ENCODE measurements at places on chromosomes 1 and 21.
A peak's percentile ranks its signal among the peaks of the same experiment; 100 is the strongest.

DNA sequence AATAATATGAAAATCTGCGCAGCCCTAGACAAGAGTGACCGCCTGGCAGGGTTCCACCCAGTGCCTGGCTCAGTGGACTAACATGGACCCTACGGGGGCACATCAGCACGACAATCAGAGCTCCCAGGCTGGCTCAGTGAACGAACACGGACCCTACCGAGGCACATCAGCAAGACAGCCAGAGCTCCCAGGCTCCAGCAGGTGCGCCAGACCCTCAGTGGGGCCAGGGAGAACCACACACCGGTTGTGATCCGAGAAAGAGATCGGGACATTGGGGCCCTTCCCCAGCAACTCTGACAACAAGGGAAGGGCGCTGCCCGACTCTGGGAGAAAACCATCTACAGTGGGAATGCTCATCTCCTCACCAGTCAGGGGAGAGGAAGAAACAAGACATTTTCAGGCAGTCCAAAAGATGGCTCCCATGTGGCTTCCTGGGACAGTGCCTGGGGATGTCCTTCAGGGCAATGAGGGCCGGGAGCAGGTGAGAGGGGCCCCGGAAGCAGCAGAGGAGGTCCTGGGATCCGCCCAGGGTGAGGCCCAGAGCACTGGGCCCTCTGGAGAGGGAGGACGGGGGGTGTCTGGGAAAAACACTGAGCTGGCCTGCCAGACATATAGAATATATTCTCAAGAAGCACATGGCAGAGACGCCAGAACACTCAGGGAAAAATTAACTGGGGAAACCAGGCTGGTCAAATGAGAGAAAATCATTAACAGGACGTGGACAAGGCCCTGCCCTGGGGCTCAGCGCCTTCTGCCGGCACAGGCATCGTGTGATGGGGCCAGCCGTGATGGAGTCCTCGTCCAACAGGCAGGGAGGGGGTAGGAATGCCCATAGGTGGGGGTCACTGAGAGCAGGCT is 4.8 kb downstream of the ARHGEF16 start:
- no peak for DNase-seq

DNA sequence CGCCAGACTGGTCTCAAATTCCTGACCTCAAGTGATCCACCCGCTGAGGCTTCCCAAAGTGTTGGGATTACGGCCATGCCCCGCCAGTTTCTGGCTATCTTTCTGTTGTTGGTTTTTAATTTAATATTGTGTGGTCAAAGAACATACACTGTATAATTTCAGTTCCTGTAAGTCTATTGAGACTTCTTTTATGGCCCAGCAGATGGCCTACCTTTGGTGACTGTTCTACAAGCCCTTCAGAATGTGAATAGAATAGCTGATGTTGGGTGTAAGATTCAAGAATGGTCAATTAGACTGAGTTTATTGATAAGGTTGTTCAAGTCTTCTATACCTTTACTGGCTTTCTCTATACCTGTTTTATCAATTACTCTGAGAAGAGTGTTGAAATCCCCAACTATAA is 10.7 kb downstream of the HES2 start:
- no peak for DNase-seq

DNA sequence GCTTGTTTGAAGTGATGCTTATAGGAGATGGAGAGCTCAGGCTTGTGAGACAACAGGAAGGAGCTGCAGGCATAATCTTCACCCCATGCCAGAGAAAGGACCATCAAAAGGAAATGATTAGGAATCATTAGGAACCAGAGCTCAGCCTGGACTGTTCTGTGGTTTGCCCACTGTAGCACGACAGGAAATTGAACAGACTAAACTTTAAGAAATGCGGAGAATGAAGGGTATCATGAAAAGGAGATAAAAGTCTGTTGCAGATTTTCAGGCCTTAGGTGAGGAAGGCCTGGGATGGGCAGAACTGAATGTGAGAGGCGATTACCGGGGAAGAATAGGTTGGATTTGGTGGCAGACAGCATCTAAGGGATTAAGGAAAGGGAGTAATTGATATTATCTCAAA is 292.0 kb upstream of the PLXNA2 start:
- DNase-seq, result no peak

- no peak for DNase-seq
Observed at GRCh38 chr1:234923626-234924025, 205.0 kb downstream of the TOMM20 start.

DNA sequence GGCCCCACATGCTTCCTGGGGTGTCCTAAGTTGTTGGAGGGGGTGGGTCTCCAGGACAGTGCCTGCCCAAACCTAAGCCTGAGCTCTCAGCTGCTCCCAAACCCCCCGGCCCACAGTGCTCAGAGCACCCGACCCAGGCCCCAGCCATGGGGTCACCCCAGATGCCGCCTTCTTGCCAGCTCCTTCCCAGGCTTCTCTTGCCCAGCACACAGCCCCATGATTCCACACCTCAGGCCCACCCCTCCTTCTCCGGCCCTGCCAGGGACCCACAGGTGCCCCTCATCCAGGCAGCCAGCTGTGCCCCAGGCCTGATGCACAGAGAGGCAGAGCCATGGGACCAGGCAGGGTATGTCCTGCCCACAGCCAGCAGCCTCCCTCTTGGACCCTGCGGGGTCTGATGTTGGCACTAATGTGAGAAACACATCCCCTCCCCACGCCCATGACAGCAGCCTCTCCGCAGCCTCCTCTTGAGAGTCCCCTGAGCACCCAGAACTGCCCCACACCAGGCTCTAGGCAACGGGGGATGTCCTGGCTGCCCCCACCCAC is 4.9 kb downstream of the WNT9A start:
- no peak for DNase-seq

DNA sequence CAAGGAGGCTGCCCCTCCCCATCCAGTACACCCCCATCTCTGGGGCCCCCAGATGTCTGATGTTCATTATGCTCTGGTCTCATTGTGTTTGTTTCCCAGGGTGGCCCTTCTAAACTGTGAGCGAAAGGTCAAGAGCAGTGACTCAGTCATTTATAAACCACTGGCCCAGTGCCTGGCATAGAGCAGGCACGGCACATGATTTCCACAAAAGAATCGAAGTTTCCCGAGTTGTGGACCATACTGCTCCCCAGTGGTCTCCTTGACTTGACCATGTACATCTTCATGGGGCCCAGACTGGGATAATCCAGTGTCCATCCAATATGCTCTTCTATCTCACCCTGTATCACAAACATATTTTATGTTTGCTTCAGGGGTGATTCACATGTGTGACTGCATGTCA is 153.3 kb downstream of the NR5A2 start:
- peak; percentile 14 for DNase-seq

GRCh38 chr1:14735841-14736240 is 137.4 kb downstream of the KAZN start:
- no peak for DNase-seq

GRCh38 chr1:246497331-246497915 is 9.7 kb downstream of the SMYD3 start:
- DNase-seq, result no peak

- DNase-seq, result no peak
Observed at GRCh38 chr1:227747382-227747781, 12.1 kb downstream of the SNAP47 start.

DNA sequence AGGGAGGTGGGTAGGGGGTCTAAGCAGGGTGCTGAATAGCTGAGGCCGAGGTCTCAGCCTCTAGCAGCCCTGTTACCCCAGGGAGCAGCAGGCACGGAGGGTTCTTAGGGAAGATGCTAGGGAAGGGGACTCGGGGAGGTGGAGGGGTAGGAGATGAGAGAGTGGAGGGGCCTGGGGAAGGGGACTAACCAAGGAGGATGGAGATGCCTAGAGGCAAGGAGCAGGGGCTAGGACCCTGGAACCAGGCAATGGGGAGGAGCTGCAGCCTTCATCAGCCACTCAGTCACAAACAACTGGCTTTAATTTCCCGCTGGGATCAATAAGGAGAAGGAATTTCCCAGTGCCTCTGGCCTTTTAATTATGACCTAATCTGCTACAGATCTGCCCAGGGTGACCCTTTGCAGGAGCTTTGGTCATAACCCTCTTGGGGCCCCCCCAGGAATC is 2.9 kb upstream of the CRABP2 start:
- no peak for DNase-seq

- DNase-seq, result no peak
Observed at GRCh38 chr1:68808351-68808750, 311.5 kb upstream of the DEPDC1 start.

GRCh38 chr21:45373991-45374816 is 30.8 kb upstream of the COL18A1 start:
- no peak for DNase-seq

DNA sequence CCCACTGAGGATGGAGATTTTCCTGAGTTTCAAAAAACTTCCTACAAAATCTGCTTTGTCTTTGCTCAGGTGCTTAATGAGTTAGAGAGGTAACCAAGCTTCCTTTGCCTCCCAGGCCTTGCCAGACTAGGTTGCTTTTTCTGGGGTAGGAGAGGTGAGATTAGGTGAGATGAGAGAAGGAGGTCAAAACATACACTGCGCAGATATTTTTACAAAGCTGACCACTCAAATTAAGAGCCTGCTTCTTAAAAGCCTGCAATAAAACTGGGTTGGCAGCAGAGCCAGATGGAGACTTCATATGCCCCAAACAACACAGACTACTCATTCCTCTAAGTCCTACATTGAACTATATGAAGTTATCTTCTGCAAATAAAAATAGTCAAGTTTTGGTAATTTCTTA is 352.5 kb downstream of the NUF2 start:
- DNase-seq, result no peak

- DNase-seq, result no peak
Observed at GRCh38 chr1:111450185-111450584, 921 bp downstream of the ATP5PB start.

- DNase-seq, result no peak
Observed at GRCh38 chr21:26513212-26513611, 59.9 kb downstream of the CYYR1 start.

GRCh38 chr1:46607345-46608130 is 3.5 kb upstream of the MKNK1 start:
- no peak for DNase-seq

- DNase-seq, result no peak
Observed at GRCh38 chr1:23816906-23817305, 8.3 kb downstream of the HMGCL start.

- DNase-seq, result no peak
Observed at GRCh38 chr1:36964830-36965229, 69.5 kb downstream of the GRIK3 start.

- no peak for DNase-seq
Observed at GRCh38 chr1:217322834-217323233, 308.1 kb downstream of the GPATCH2 start.

GRCh38 chr1:229027622-229028182 is 243.2 kb upstream of the RAB4A start:
- DNase-seq, result no peak

DNA sequence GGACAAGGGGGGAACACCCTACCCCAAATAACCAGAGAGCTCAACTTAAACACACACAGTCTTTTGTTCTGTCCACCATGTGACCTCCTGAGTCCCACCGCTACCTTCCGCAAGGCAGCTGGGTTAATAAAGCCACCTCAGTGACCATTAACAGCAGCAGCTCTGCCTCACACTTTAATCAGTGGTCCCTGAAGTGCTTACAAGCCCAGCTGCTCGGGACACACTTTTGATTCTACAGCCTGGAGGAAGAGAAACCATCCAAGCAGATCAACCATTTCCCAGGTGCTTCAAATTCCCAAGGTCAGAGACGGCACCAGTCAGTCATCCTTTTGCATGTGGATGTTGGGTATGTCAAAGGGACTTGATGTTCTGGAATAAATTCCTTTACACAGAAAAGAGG is 70.1 kb downstream of the KCNJ15 start:
- DNase-seq, result no peak

GRCh38 chr1:29835874-29836273 is 599.6 kb downstream of the PTPRU start:
- no peak for DNase-seq

DNA sequence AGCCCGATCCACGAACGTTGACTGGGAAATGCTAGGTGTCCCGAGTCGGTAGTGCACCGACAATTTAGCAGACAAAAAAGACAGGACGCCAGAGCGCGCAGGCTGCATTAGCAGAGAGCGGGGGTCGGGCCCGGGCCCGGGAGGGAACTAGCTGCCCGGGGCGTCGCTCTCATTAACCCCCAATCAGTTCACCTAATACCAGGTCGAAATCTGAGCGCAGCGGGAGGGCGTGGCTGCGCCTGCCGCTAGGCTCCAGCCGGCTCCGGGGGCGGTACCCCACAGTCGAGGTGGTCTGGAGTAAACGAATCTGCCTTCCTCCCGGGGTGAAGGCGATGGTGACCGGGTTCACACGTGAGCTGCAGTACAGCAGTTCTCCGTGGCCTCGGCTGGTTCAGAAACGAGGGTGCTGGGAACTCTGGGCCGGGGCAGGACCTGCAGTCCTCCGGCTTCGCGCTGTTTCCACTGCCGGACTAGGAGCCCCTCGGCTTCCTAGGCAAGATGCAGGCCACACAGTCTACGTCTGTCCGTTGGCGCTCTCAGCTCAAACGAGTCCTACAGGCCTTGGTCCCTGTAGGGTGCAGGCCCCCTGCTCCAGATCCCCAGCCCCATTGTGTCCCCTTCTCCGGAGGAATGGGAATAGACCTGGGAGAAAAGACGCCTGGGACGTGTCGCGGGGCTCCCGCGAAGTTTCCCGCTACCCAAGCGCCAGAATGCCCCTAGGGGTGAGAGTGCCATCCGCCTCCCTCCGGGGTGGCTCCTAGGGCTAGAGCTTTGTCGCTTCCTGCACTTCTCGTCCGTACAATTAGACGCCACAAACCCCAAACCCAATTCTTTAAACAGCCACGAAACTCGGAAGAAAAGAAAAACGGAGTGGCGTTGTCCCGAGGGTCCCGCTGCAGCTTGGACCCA is 2.0 kb downstream of the GFI1 start:
- DNase-seq, result no peak

- no peak for DNase-seq
Observed at GRCh38 chr1:182126272-182126800, 64.8 kb upstream of the ZNF648 start.

DNA sequence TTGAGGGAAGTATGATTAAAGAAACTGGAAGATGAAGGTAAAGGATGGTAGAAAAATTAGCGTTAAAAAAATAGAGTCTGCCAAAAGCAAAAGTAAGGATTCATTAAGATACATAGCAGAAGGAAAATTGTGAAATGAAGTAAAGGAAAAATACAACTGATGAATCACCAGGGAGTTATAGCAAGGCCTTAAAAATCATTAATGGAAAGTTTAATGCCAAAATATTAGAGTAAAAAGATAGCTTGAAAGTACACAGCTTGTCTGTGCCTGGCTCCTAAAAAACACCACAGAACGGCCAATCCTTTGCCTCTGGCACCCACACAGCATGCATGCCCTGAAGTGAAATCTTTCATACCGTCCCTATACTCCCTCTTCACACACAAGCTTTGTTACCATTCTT is 66.9 kb upstream of the APOBEC4 start:
- no peak for DNase-seq

GRCh38 chr1:101175466-101175865 is 61.4 kb upstream of the S1PR1 start:
- no peak for DNase-seq
